ENCODE measurements at places on chromosomes 6 and 20. TPM values are rescaled to one million over a fixed set of nuclear protein-coding genes. Genes with fewer than 3 reads are reported as not detected.

Gene ATP9A
- total RNA-seq = 12.2 TPM

Gene PACSIN1
- 0.05 TPM for total RNA-seq

Gene RPL10A
- 1,532 TPM for total RNA-seq

Gene SPDEF
- total RNA-seq = 1.9 TPM

Gene MAFB
- 0.15 TPM for total RNA-seq

Gene PRDM13
- total RNA-seq = 0.83 TPM

Gene FAM184A
- total RNA-seq = not detected

Gene MYBL2
- total RNA-seq = 80.6 TPM

Gene ZSCAN31
- total RNA-seq = 2.3 TPM

Gene WFDC2
- total RNA-seq = not detected

Gene LRFN2
- total RNA-seq = not detected

Gene SCUBE3
- 0.05 TPM for total RNA-seq

Gene ACTL10
- total RNA-seq = not detected

Gene SCAF8
- 17.0 TPM for total RNA-seq

Gene SLC22A7
- total RNA-seq = not detected

Gene CTCFL
- not detected for total RNA-seq

Gene PHACTR1
- total RNA-seq = not detected

Gene RFX6
- total RNA-seq = not detected

Gene VWA7
- total RNA-seq = 1.7 TPM

Gene C6orf132
- 2.8 TPM for total RNA-seq

Gene PHACTR2
- 3.3 TPM for total RNA-seq

Gene CALHM5
- 0.03 TPM for total RNA-seq

Gene MAPK13
- total RNA-seq = 0.45 TPM

Gene ESR1
- not detected for total RNA-seq

Gene DNAH8
- total RNA-seq = not detected

Gene TRAPPC3L
- not detected for total RNA-seq

Gene IPCEF1
- total RNA-seq = 0.15 TPM

Gene SYCP2
- 0.30 TPM for total RNA-seq

Gene C20orf144
- total RNA-seq = 0.08 TPM
